ENCODE measurements at places on chromosomes 5 and 9. TPM values are rescaled to one million over a fixed set of nuclear protein-coding genes. Genes with fewer than 3 reads are reported as not detected.

DNA sequence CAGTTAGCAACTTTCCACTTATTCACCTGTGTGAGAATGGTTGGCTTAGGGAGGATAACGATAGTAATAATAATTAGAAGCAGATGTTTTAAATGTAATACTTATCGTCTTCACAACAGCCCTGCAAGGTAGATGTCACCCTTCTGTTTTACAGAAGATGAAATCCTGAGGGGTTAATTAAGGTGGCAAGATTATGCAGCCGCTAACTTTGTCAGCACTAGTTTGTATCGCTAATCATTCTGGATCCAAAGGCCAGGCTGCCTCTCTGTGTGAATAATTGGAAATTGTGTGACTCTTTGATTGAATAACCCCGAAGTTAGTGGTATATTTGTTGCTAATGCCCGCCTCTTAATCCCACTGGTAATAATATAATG is 635 bp downstream of the IFT74 start:
- no peak for DNase-seq

DNA sequence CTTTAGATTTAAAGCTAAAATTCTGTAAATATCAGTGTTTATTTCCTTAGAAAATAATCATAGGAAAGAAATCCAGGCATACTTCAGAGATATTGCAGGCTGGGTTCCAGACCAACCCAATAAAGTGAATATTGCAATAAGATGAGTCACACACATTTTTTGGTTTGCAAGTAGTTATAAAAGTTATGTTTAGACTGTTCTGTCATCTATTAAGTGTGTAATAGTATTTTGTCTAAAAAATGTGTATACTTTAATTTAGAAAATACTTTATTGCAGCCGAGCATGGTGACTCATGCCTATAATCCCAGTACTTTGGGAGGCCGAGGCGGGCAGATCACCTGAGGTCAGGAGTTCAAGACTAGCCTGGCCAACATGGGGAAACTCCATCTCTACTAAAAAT is 6.9 kb upstream of the RIC1 start:
- DNase-seq, result no peak

The SLC34A3 gene
- total RNA-seq, result 0.13 TPM

DNA sequence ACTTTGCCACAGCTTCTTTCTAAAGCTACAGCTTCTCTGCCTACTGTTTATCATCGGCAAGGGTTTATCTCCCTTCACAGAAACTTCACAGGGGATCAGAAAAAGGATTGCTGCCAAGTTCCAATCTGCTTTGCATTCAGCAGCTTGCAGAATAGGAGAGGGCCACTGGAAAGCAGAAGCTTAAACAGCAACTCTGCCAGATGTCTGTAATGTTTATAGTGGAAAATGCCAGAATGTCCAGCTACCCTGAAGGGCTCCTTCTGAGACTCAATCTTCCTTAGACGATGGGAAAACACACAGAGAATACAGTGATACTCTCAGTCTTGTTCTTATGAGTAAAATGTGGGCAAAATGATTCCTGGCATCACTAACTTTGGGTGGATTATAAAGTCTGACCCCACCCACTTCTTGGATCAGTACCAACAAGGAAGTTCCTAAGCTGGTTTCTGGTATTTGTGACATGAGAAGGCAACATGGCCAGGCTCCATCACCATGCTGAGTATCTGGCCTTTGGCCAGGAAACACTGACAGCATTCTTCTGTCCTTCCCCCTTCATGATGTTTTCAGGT is 19.0 kb downstream of the STOM start:
- no peak for DNase-seq

DNA sequence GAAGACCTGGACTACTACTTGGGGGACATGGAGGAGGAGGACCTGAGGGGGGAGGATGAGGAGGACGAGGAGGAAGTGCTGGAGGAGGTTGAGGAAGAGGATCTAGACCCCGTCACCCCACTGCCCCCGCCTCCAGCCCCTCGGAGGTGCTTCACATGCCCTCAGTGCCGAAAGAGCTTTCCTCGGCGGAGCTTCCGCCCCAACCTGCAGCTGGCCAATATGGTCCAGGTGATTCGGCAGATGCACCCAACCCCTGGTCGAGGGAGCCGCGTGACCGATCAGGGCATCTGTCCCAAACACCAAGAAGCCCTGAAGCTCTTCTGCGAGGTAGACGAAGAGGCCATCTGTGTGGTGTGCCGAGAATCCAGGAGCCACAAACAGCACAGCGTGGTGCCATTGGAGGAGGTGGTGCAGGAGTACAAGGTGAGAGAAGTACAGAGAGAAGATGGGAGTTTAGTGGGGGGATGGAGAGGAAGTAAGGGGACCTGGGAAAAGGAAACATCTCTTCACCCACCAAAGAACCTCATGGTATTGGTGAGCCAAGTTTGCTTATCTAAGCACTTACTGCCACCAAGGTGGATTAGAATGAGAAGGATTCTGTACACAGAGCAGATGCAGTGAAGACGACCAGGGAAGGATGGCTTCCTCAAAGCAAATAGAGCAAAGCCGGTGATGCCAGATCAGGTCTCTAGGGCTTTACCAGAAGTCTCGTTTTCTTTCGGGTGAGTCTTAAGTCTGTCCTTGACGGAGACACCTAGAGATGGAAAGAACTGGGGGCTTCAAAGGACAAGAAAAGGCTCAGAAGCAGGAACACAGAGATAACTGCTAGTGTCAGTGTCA is 1.5 kb downstream of the TRIM41 start:
- no peak for DNase-seq

GRCh38 chr9:95511952-95512708 is 4.6 kb downstream of the PTCH1 start:
- peak; percentile 55 for DNase-seq

DNA sequence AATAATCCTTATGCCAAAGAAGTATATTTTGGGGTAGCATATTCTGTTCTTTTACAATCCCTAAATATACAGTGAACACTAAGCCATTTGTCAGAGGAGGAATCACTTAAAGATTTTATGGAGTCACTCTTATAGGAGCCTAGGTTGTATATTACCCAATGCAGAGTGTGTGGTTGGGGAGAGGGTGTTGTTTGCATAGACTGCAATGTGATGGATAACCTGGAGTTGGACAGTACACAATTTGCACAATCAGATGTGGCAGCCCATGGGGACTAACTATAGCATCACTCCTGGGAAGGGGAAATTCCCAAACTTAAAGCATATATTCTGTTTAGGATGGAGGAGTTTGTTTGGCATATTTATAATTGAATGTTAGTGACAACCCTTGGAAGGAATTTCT is 9.6 kb upstream of the NDFIP1 start:
- no peak for DNase-seq

The IFNA13 gene
- total RNA-seq, result not detected

DNA sequence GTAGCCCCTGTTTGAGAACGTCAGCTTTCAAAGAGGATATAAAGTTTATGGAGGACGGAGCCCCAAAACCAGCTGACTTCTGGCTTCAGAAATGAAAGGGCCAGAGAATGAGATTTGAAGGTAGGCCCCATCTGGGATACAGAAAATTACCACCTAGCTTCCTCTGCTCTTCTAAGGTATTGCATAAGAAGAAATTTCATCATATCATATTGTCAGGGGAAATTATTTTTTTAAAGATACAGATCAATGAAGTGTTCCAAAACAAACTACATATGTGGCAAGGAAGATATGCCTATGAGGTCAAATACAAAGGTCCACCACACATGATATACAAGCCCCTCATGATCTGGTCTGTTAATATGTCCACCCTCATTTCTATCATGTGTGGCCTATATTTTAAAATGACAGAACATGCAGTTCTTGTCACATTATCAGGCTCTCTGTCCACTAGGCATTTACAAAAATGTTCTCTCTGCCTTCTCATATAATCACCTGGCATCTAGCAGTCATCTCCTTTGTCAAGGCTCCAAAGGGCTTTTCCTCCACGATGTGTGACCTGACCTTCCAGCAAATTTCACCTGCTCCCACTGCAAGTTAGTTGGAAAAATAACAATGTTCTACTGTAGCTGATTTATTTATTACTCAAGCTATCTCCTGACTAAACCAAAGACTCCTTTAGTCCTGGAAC is 83.1 kb downstream of the DPYSL3 start:
- DNase-seq, result no peak

The CCDC192 gene
- total RNA-seq, result not detected

The ADAMTS6 gene
- total RNA-seq, result 6.7 TPM

DNA sequence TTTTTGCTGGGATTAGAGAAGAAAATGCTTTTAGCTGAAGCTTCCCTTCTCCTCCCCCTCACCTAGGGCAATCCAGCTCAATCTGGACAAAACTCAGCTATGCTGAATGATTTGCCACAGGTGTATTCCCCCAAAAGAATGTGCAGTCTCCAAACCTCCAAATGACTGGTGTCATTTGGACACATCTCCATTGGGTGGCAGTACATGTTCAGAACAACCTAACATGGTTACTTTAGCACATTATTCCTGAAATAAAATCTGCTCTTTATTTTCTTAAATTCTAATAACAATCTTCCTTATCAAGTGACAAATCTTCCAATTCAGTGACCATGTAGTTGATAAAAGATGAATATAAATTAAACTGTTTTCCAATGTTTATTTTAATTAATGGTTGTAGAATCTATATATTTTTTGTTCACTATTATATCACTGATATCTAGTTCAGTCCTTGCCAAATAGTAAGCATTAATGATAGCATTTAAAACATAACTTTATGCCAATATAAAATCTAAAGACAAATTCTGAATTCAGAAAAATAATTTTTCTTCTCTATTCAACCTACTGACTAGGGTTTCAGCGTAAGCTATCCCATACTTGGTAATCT is 61.3 kb upstream of the MOCS2 start:
- no peak for DNase-seq

DNA sequence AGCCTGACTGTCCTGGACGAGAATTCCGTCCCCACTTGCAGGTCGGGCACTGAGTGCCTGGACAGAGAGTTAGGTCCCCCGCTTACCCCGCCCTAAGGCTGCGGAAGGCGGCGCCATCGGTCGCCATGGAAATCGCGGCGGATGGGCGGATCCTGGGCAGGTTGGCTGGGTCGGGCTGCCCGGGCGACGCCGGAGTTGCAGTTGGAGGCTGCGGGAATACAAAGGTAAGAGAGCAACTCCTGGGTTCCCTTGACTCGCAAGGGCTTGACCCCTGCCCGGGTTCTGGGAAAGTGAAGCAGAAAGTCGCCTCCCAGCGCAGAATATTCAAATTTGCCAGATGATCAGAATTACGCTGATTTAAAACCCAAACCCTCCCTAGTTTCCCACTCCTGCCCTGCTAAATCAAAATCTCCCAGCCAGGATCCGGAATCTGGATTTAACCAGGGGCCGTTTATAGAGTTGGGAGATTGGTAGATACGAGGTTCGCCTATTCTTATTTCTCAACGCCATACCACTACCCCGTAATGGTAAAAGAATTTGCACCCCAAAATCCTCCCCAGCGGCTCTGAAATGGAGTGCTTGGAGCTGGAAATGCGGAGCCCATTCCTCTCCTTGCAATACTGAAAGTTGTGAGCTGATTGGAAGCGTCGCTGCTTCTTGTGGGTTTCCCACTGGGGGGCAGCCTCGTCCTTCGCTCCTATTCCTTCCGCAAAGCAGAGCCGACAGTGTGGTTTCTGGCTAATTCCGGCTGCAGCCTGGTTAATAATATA is 156.4 kb upstream of the RASEF start:
- peak; percentile 82 for DNase-seq

The MYMK gene
- total RNA-seq, result not detected

The PHF24 gene
- 0.98 TPM for total RNA-seq

- peak; percentile 97 for DNase-seq
These were observed at the start of gene ANGPTL2 for GRCh38 chr9:127122176-127123063. TSS of gene ANGPTL2 (minus strand) at chr9:127122635. CDS start at chr9:127108731, 13,904 bp downstream.

DNA sequence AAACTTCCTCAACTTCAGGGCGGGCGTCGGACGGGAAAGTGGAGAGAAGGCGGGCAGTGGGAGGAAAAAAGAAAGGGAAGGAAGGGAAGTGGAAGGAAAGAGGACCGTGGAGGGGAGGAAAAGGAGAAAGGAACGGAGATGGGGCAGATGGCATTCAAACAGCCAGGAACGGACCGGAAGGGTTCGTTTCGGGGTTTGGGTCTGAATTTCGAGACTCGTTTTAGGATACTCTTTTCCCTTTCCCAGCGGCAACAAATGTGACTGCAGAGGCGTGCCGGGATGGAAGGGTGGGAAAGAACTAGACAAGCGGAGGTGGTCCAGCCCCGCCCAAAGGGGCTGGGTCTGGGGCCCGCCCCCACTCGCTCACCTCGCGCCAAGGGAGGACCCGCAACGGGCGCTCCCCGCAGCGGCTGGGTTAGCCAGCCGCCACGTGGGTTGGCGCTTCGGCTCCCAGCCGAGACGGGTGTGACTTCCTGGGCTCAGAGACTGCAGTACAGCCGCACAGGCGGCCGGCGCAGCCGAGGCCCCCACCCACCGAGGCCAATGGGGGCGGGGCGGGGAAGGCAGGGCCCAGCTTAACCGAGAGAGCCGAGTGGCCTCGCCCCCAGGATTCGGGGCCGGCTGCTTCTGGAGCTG is 2.7 kb downstream of the VCAN start:
- peak; percentile 95 for DNase-seq

The MRPL36 gene
- 29.6 TPM for total RNA-seq

GRCh38 chr9:77022783-77023440 is 3.5 kb downstream of the FOXB2 start:
- peak; percentile 53 for DNase-seq

GRCh38 chr9:68651280-68651893 is 53.7 kb upstream of the PIP5K1B start:
- DNase-seq, result no peak

DNA sequence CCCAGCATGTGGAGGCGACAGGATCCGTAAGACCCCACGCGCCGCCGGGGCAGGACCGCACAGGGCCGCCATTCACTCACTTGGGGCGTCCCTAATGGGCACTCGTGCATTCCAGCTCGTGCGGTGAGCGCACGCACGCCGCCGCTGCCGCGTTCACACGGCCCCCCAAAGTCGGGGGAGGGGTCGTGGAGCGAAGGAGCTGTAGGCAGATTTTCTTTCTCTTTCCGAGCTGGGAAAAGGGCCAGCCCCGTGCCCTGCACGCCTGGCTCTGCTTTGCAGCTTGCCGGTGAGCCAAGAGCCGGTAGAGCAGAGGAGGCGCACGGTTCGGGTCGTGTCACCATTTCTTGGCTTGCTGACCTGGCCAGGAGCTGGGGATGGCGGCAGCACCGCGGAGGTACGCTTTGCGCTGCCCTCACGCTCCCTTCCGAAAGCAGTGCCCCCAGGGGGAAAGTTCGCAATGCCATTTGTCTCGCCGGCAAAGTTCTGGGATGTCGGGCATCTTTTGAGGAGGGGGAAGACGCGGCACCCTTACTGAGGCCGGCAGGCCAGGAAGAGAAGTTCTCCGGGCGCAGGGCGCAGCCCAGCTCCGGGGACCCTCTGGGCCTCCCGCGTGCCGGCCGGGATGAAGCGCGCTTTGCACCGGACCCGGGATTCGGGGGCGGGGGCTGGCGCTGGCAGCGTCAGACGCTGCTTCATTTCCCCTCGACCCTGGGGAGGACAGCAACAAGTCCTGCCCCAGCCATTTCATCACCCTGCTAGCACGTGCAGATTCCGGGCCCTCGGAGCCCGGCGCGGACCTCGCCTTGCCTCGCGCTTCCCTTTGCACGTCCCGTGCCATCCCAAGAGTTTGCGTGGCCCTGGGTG is 898 bp downstream of the STC2 start:
- peak; percentile 23 for DNase-seq

- DNase-seq, result no peak
These were observed 109.0 kb upstream of the TAS2R1 start for GRCh38 chr5:9739135-9739534.
